ENCODE measurements at places on chromosomes 5 and 9.

- no peak for DNase-seq
These were observed 229.8 kb upstream of the IL12B start for GRCh38 chr5:159560088-159560487.

DNA sequence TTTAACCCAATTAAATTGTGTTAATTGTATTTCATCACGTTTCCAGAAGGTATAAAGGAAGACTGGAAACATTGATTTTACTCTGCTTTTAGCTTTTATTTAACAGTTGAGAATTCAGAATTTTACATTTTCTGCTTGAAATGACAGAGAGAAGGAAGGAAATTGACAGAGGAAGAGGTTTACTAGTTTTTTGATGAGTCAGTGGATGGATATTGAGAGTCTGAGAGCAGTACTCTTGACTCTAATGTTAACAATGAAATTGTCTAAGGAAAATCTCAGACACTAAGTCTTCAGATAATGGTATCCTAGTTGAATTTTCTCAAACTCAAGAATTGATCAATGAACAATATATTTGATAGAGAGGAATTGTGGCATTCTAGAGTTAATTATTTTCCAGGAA, 60.6 kb downstream of the IPO11 start:
- DNase-seq: no peak

DNA sequence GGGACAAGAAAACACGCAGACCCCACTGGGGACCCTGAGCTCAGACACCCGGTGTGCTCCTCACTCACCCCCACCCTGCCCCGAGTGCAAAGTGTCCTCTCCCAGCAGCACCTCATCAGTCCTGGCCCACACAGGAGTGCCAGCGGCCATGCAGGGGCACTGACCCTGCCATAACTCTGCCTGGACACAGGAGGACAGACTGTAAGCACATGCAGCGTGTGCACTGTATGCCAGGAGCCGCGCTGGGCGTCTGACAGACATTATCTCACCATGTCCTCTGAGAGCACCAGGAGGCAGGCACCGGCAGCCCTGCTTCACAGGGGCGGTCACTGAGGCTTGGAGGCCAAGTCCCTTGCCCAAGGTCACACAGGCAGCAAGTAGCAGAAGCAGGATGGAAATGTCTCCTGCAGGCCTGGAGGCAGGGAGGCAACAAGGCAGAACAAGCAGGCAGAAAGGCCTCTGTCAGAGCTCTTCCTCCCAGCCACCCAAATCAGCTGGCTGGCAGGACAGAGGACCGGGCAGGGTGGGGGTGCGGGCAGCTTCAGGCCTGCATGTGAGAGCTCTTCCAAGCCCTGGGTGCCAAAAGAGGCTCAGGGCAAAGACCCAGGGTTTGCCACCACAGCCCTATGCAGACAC, 8.4 kb downstream of the EEIG1 start:
- DNase-seq: no peak

GRCh38 chr9:129573977-129574376, 46.9 kb downstream of the C9orf50 start:
- no peak for DNase-seq

- DNase-seq: no peak
These were observed 94.9 kb upstream of the NREP start for GRCh38 chr5:111851631-111852548.
